ENCODE measurements at places on chromosomes 5 and 9.

GRCh38 chr5:113169720-113170119, 193.1 kb downstream of the DCP2 start:
- DNase-seq, result no peak

DNA sequence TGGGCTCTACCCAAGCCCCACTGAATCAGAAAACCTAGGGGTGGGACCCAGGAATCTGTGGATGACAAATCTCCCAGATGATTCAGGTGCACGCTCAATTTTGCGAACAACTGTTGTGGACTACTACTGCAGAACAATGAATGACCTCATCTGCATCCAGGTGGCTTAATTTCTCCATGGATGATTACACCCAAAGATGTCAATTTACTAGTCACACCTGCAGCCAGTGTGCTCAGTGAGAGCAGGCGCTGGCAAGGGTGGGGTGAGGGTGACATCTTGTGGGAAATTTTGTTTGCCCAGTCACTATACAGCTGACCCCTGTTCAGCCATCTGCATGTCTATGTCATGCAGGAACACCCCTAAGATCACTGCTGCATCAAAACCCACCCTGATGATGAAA, 118.2 kb downstream of the ENTREP1 start:
- no peak for DNase-seq

- DNase-seq, result no peak
Observed at GRCh38 chr9:129778469-129778868, 24.5 kb upstream of the TOR1B start.

DNA sequence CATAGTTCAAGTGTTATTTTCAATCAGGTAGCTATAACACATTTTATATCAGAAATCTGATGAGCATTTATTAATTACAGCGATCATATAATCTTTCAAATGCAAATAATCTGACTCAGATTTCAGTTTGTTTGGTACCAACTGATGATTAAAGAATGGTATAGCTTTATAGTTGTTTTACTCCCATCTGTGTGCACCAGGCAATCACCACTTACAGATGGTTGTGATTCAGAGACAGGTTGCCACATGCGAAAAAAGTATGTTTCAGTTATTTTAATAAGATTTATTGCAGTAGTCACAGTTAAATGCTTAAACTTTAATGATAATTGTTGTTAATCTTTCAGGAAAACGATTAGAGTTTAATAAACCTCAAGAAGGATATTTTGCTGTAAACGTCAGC, 155.1 kb upstream of the ARRDC3 start:
- no peak for DNase-seq

- no peak for DNase-seq
Observed at GRCh38 chr9:35538361-35539234, 48.7 kb downstream of the RUSC2 start.

DNA sequence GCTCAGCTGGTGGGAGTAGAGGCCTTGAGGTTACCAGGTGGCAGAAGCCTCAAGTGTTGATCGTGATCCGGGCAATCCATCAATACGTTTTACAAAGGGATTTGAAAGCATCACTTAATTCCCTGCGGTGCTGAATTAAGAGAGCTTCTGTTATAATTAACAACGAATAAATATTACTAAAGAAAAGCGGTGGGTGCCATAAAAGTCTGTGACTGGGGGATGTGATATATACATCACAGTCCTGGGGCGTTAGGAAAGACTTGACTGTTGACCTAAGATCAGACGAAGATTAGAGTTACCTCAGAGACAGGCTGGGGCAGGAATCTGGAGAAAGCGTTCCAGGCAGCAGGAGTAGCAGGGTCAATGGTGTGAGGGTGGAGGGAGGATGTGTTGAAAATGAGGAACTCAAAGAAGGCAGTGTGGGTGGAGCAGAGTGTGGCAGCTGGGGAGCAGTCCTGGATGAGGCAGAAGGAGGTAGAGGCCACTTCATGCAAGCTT, 6.7 kb upstream of the C5orf63 start:
- DNase-seq, result no peak

- no peak for DNase-seq
Observed at GRCh38 chr5:167392240-167392639, 899.2 kb upstream of the WWC1 start.

DNA sequence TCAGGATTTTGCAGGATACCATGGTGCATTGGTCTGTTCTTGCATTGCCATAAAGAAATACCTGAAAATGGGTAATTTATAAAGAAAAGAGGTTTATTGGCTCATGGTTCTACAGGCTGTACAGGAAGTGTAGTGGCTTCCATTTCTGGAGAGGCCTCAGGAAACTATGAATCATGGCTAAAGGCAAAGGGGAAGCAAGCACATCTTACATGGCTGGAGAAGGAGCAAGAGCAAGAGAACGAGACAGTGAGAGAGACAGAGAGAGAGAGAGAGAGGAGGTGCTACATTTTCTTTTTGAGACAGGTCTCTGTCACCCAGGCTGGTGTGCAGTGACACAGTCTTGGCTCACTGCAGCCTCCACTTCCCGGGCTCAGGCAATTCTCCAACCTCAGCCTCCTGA, 43.9 kb downstream of the P4HA2 start:
- no peak for DNase-seq

GRCh38 chr9:34459941-34460340, 1.3 kb downstream of the DNAI1 start:
- no peak for DNase-seq

GRCh38 chr5:151798674-151799073, 26.9 kb downstream of the G3BP1 start:
- DNase-seq, result no peak
